ENCODE measurements at places on chromosomes 1 and 21.
A peak's percentile ranks its signal among the peaks of the same experiment; 100 is the strongest.

GRCh38 chr1:2128189-2128901 is 66.2 kb downstream of the FAAP20 start:
- DNase-seq = no peak

GRCh38 chr21:42571391-42572150 is 57.9 kb downstream of the SLC37A1 start:
- no peak for DNase-seq

- no peak for DNase-seq
Observed at GRCh38 chr1:43854473-43854872, 79.1 kb upstream of the ARTN start.

DNA sequence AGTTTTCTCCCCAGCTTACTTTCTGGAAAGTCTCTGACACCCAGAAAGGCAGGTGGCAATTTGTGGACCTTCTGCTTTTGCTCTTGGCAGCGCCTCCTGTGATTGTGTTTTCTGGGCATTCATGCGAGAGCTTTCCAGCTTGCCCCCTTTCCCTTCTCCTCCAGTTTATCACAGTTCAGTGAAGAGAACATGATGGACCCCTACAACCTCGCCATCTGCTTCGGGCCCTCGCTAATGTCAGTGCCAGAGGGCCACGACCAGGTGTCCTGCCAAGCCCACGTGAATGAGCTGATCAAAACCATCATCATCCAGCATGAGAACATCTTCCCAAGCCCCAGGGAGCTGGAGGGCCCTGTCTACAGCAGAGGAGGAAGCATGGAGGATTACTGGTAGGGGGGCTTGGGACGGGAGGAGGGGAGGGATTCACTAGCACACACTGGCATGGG is 24.3 kb upstream of the IKBKE start:
- no peak for DNase-seq

- DNase-seq = peak; percentile 28
Observed at GRCh38 chr1:160768295-160768657, 27.7 kb upstream of the LY9 start.

- DNase-seq = no peak
Observed at GRCh38 chr1:170214117-170215032, 68.6 kb downstream of the NTMT2 start.

DNA sequence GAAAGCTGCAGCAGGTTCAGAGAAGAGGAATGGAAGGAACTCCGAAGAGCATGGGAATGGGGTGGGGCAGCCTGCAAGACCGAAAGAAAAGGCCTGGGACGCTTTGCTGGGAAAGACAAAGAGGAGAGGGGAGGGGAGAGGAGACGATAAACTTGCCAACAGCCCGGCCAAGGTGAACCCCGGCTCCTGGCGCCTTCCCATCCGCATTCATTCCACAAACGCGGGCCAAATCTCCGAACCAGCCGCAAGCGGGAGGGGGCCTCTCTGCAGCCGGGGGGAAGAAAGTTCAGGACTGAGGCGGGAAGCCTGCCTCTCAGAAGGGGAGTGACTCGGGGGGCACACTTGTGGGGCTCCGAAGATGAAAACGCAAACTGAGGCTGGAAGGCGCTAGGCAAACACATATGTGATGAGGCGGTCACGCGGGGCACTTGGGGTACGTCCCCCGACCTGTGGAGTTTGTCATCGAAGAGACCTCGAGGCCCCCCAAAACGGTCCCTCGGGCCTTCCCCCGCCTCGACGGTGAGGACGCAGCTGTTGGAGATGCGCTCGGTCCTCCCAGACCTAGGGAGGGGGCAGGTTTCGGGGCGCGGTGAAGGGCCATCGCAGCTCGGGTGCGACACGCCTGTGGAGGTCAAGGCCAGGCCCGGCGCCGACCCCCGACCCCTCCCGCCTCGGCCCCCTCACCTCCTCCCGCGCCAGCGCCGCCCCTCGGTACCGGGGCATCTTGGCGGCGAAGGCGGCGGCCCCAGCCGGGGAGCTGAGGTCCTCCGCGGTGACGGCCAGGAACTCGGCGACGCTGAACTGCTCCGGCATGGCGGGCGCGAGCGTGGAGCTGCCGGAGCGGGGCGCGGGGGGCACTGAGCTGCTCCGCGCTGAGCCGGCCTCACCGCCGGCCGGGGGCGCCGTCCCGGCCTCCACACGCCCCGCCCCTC is at the start of gene ASAP3:
TSS of gene ASAP3 (minus strand) at position 859 of the 932 bp plus-strand sequence. CDS start at position 813, 46 bp downstream.
- DNase-seq = no peak

GRCh38 chr1:52367272-52367671 is 1.3 kb upstream of the CC2D1B start:
- no peak for DNase-seq

DNA sequence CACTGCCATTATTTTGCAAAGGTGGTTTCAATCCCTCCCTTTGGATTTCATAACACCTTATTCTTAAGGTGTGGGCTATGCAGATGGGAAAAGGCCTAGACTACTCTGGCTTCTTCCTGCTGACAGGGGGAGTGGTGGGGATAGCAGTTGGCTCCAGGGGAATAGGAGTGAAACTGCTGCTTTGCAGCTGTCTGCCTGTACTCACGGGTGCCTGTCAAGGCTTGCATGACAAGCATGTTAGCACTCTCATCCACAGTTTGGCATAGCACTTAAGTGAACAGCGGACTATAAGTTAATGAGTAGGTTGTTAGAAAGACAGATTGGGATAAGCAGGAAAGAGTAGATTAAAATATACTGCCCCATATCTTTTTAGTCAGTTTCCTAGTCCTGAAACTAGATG is 287.5 kb upstream of the DAB1 start:
- no peak for DNase-seq

DNA sequence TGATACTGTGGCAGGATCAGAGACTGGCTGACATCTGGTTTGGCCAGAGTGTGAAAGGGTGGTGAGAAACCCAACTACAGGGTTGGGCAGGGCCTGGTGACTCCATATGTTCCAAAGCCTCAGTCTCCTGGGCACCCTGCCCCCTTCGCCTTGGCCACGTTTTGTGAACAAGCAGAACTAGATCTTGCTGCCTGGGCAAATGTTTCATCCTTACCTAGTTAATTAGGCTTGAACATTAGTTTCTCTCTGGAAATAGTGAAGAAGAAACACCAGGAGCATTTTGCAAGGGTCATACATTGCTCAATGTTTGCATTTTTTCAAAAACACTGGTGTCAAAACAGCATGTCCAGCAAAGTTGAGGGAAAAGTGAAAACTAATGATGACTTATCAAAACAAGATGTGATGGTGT is 60.5 kb downstream of the MAP3K7CL start:
- no peak for DNase-seq

- no peak for DNase-seq
Observed at GRCh38 chr1:155960081-155960745, 18.1 kb downstream of the ARHGEF2 start.

- no peak for DNase-seq
Observed at GRCh38 chr1:86769065-86769464, 64.7 kb downstream of the SH3GLB1 start.

DNA sequence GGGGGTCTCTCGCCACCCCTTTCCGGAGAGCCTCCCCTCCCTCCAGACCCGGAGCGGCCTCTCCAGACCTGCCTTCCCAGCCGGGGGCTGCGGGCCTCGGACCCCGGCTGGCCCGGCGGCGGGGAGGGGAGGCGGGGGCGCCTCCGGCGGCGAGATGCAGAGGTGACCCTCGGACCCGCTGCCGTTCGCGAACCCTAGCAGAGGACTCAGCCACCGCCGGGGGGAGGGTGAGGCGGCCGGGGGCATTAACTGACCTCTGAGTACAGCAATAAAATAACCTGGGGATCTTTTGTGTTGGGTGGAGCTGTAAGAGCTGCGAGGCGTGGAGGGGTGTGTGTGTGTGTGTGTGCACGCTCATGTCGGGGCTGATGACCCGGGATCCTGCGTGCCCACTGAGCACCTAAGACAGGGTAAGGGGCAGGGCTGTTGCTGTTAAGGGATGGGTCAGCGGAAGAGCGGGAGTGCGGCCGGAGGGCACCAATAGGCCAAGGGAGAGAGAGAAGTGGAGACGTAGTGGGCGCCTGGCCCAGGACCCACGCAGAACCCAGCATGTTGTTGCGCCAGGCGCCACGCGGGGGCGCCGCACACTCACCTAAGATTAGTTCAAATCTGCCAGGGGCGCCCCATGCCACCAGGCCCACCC is 6.3 kb downstream of the HAPLN2 start:
- DNase-seq = no peak

GRCh38 chr1:18710002-18710401 is 79.4 kb downstream of the PAX7 start:
- no peak for DNase-seq

Data from NCI-H526 treated with DMSO at 0.1 percent for 48 hours (cell line).